ENCODE measurements at places on chromosomes 7 and 10.

DNA sequence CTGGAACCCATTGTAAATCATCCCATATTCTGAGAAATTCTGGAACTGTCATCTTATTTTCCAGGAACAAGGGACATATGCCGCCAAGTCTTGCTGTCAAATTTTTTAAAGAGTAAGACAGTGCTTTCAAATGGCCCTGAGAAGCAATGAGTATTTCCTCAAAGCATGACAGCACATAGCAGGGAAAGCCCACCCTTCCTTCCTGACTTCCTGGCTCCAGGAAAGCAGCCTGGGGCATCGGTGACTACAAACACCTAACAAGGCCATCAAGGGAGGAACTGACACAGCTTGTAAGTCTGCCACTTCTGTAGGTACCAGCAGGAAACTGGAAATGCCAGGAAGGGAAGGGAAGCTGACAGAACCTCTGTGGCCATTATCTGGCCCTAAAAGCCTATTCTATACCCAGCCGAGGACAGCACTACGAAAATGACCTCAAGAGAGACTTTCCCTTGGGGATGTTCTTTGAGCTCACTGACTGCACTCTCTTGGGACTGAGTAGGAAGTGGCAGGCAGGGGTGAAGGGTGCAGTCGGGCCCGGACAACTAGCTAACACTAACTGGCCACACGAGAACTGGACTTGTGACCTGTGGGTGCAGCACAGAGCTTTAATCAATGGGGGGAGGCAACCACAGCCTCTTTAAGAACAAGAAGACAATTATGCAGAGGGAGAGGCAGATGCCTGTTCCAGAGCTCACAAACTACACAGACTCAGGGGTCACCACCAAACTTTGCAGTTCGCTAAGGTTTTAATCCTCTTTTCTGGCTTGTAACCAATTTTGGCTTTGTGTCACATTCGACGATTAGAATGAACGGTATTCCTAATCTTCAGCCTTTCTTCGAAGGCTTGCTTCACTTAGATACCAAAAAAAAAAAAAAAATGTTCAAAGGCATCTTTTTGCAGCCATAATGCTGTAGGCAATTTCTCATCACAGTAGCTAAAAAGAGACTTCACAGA is 52.0 kb downstream of the GRB10 start:
- no peak overlapping the region for H3K27ac ChIP-seq
- H3K4me1 ChIP-seq, result peaks cover 19% of the 10 kb centered on the region
- peaks cover 7% of the 10 kb centered on the region for H3K36me3 ChIP-seq

GRCh38 chr10:94224656-94225055 is 138.1 kb downstream of the NOC3L start:
- no peaks in the 10 kb centered on the region for H3K4me1 ChIP-seq
- no peaks in the 10 kb centered on the region for H3K36me3 ChIP-seq
- H3K4me3 ChIP-seq, result no peak overlapping the region
- DNase-seq, result no peak
- H3K27ac ChIP-seq, result no peak overlapping the region

DNA sequence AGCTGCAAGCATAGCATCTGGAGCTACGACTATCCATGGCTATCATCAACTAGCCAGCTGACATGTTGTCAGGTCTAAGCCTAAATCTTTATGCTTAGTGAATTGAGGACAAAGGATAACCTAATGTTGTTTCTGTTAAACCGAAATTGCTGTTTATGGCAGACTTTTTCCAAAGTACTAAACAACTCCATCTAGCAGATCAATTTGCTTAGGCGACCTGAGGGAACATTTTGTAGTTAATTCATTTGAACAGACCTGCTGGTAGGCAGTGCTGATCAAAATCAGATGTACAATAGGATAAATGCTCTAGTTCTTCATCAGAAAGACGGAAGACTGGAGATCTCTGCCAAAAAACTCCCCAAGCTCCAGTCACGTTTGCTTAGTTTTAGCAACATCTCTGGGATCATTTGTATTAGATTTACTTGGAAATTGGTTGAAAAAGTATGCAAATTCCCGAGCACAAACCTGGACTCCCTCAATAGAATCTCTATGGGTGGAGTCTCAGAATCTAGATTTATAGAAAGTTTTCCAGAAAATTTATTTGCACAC is 301.6 kb upstream of the NRP1 start:
- no peaks in the 10 kb centered on the region for H3K27me3 ChIP-seq
- DNase-seq, result no peak
- H3K27ac ChIP-seq, result no peak overlapping the region
- no peaks in the 10 kb centered on the region for H3K36me3 ChIP-seq
- H3K4me3 ChIP-seq, result no peak overlapping the region
- H3K4me1 ChIP-seq, result no peaks in the 10 kb centered on the region

DNA sequence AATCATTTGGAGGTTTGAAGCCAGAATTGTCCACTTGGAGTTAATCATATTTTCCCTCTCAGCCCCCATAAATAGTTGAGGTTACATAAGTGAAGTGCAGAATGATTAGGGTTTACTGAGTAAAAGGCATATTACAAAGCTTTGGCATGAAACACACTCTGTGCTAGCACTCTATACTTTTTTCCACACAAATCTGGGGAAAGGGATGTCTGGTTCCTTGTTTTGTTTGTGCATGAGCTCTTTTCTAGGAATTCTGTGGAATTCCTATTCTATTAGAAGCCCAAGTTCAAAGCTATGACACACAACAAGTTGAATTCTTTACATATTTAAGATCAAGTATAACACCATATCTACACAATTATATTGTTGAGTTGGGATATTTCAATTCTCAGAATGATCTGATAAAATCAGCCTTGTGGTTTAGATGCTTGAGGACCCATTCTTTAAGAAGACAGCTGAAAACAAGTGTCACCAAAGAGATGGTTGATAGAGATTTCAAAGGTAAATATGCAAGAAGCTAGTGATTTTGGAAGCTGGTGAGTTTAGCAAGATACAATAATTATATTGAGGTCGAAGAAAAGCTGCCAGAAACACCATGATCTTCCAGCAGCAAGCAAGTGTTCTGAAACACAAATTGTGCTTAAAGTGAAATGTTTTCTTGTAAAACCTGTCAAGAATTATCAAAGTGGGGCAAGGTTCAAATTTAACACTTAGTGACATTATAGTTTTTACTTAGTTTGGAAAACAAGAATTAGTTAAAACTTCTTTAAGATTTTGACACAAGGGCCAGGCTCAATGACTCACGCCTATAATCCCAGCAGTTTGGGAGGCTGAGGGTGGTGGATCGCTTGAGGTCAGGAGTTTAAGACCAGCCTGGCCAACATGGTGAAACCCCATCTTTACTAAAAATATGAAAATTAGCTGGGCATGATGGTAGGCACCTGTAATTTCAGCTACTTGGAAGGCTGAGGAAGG is 122.6 kb downstream of the INHBA start:
- H3K4me1 ChIP-seq, result peaks cover 17% of the 10 kb centered on the region
- H3K27ac ChIP-seq, result no peak overlapping the region
- no peaks in the 10 kb centered on the region for H3K36me3 ChIP-seq
- DNase-seq, result no peak
- peaks cover 2% of the 10 kb centered on the region for H3K27me3 ChIP-seq

DNA sequence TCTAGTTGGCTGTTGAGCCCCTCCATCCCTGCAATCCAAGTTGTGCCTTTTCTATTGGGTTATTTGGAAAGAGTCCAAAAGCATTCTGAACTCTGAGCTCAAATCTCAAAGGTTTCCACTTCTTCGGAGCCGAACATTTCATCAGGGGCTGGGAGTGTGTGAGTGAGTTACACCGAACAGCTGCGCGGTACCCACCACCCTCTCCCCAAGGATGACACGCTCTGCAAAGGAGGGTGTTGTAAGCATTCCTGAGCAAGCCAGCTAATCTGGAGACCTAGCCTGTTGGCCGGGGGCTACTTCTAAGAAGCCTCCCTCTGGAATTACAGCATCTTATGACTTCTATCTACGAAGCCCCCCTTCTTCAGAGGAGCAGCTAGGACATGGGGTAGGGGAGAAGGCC is 270.5 kb downstream of the CREB5 start:
- no peaks in the 10 kb centered on the region for H3K36me3 ChIP-seq
- H3K27me3 ChIP-seq, result no peaks in the 10 kb centered on the region
- no peak for DNase-seq

DNA sequence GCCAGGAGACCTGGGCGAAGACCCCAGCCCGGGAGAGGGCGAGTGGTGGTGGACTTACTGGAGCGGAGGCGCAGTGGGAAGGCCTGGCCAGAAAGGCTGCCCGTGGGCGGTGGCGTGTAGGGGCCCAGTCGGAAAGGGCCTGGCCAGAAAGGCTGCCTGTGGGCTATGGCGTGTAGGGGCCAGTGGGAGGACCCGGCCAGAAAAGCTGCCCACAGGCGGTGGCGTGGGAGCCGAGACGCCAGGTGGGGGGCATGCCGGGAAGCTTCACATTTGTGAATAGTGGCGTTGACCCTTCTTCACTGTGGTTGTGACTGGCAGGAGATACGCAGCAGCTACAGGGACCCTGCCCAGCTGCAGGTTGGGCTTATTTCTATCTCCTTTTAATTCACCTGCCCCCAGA is 72.9 kb downstream of the DYNC2I1 start:
- no peak overlapping the region for H3K4me3 ChIP-seq
- H3K27ac ChIP-seq, result no peak overlapping the region
- H3K4me1 ChIP-seq, result no peaks in the 10 kb centered on the region
- no peaks in the 10 kb centered on the region for H3K27me3 ChIP-seq

DNA sequence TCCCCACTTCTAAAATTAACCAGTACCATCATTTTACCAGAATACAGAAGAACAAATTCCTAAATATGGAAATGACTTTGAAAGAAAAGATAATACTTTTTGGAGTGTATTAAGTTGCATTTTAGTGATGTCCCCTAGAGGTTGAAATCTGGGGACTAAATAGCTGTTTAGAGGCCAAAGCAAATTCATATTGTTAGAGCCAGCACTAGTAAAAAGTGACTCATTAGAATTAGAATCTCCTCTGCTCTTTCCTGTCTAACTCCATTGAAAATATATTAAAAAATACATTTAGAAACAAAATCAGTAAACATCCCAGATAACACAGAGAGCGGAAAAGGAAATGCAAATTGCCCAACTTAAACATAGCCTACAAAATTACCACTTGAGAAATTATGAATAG is 1189.6 kb upstream of the C7orf33 start:
- H3K27me3 ChIP-seq, result peaks cover 14% of the 10 kb centered on the region
- no peak overlapping the region for H3K4me3 ChIP-seq
- peaks cover 1% of the 10 kb centered on the region for H3K4me1 ChIP-seq
- no peaks in the 10 kb centered on the region for H3K36me3 ChIP-seq

- peak overlapping the region; percentile 13 for H3K27ac ChIP-seq
- DNase-seq, result no peak
- H3K4me1 ChIP-seq, result peaks cover 3% of the 10 kb centered on the region
- H3K4me3 ChIP-seq, result no peak overlapping the region
Observed at GRCh38 chr7:158473221-158473620, 114.4 kb downstream of the PTPRN2 start.

DNA sequence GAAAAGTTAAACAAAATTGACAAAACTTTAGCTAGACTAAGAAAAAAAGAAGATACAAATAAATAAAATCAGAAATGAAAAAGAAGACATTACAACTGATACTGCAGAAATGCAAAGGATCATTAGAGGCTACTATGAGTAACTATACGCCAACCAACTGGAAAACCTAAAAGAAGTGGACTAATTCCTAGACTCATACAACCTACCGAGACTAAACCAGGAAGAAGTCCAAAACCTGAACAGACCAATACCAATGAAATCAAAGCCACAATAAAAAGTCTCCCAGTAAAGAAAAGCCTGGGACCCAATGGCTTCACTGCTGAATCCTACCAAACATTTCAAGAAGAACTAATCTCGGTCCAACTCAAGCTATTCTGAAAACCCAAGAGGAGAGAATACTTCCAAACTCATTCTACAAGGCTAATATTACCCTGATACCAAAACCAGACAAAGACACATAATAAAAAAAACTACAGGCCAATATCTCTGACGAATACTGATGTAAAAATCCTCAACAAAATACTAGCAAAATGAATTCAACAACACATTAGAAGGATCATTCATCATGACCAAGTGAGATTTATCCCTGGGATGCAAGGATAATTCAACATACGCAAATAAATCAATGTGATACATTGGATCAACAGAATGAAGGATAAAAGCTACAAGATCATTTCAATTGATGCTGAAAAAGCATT is 20.3 kb downstream of the ELAPOR2 start:
- peaks cover 5% of the 10 kb centered on the region for H3K36me3 ChIP-seq
- H3K27me3 ChIP-seq, result no peaks in the 10 kb centered on the region
- H3K4me1 ChIP-seq, result peaks cover 12% of the 10 kb centered on the region
- peak overlapping the region; percentile 98 for H3K27ac ChIP-seq
- H3K4me3 ChIP-seq, result peak overlapping the region; percentile 74

- H3K4me1 ChIP-seq, result no peaks in the 10 kb centered on the region
- H3K4me3 ChIP-seq, result no peak overlapping the region
- H3K36me3 ChIP-seq, result peaks cover 83% of the 10 kb centered on the region
- DNase-seq, result no peak
- no peaks in the 10 kb centered on the region for H3K27me3 ChIP-seq
Observed at GRCh38 chr7:141752634-141753033, 11.3 kb upstream of the TAS2R3 start.

- H3K27me3 ChIP-seq, result no peaks in the 10 kb centered on the region
- H3K4me1 ChIP-seq, result peaks cover 61% of the 10 kb centered on the region
- no peak for DNase-seq
- peak overlapping the region; percentile 43 for H3K27ac ChIP-seq
- no peaks in the 10 kb centered on the region for H3K36me3 ChIP-seq
Observed at GRCh38 chr7:151432658-151433521, 7.1 kb downstream of the CRYGN start.

- H3K4me1 ChIP-seq, result peaks cover 15% of the 10 kb centered on the region
- DNase-seq, result no peak
- no peak overlapping the region for H3K4me3 ChIP-seq
- H3K27me3 ChIP-seq, result peaks cover 7% of the 10 kb centered on the region
Observed at GRCh38 chr7:82593780-82594179, 150.2 kb upstream of the CACNA2D1 start.

GRCh38 chr7:15612205-15612604 is 50.4 kb upstream of the AGMO start:
- DNase-seq, result no peak
- H3K36me3 ChIP-seq, result no peaks in the 10 kb centered on the region
- H3K4me3 ChIP-seq, result no peak overlapping the region
- no peak overlapping the region for H3K27ac ChIP-seq
- H3K4me1 ChIP-seq, result peaks cover 5% of the 10 kb centered on the region
- H3K27me3 ChIP-seq, result no peaks in the 10 kb centered on the region

DNA sequence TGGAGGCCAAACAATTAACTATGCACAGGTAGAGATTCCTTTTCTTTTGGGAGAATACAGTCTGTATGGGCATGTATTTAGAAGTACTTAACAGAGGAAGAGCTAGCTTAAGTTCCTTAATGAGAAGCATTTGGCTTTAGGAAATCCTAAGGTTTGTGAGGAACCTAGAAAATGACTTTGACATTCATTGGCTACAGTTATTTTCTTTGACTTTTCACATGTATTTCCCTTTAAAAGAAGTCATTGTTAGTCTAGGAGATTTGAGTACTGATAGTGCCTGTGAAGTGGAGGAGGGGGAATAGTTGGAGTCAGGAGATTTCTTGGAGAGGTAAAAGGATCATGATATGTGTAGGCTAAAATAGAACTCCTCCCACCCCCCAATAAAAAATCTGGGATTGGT is 3.6 kb downstream of the HELLS start:
- H3K4me3 ChIP-seq, result no peak overlapping the region
- DNase-seq, result no peak
- peaks cover 7% of the 10 kb centered on the region for H3K36me3 ChIP-seq
- peaks cover 28% of the 10 kb centered on the region for H3K4me1 ChIP-seq
- H3K27me3 ChIP-seq, result no peaks in the 10 kb centered on the region

GRCh38 chr10:15787426-15787825 is 67.7 kb upstream of the ITGA8 start:
- H3K27me3 ChIP-seq, result no peaks in the 10 kb centered on the region
- peaks cover 1% of the 10 kb centered on the region for H3K4me1 ChIP-seq
- no peak overlapping the region for H3K4me3 ChIP-seq
